ENCODE measurements at places on chromosomes 13 and 19.

DNA sequence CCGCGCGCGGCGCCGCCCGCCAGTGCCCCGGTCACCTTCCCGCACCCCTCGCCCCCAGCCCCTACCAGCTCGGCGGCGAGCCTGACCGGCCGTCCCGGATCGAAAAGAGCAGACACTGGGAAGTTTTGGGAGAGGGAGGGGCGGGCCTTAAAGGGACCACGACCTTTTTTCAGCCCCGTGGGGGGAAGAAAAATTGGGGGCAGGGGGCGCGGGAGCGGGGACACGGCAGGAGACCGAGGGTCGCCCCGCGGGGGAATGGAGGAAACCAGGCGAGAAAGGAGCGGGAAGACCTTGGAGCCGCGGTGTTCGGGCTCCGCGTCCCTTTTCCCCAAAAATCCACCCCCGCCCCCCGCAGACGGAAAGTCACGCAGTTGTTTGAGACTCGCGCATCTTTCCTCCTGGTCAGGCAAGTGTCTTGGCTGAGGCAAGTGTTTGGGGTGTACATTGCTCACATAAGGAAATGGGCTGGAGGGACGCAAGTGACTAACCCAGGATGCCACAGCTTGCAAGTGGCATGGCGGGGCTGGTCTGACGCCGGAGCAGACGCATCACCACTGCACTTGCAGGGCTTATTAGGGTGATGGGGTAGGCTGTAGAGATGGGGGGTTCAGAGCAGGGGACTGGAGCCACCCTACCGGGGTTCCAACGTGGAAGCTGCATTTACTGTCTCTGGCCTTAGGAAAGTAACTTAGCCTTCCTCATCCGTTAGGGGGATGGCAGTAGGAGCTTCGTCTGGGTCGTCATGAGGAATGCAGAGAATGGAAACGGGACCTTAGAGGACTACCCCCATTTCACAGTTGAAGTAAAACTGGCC is 2.7 kb upstream of the HNRNPL start:
- DNase-seq = peak; percentile 81

DNA sequence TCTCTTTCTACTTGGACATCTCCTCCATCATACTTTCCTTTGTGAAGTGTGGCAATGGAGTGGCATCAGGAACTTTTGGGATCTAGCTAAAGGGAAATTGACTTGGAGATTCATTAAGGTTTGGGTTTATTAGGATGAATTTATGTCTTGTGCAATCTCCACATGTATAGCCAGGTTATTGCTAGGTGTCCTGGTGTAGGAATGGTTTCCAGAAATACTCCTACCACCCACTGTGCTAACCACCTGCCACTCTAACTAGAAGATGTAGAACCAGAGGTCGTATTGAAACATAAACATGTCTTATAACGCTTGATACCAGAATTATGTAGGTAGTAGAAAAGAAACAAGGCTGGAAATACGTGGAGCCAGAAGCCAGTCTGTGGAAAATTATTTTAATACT is 38.1 kb upstream of the MED4 start:
- DNase-seq = no peak

DNA sequence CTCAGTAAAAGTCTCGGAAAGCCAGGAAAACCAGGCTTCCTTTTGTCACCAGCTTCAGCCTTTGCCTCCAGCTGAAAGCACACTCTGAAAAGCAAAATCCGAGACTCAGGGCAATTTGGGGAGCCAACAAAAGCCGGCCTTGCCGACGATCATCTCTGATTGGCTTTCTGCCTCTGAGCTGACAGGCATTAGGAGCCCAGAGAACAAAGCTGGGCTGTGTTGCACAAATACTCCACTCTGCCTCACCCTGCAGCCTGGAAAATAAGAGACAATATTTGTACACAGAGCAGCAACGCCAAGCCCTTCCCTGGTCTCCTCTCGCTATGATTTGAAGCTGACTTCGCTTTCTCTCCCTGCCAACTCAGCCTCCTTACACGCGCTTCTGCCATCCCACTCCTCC is 46.9 kb downstream of the CACNA1A start:
- DNase-seq = no peak

DNA sequence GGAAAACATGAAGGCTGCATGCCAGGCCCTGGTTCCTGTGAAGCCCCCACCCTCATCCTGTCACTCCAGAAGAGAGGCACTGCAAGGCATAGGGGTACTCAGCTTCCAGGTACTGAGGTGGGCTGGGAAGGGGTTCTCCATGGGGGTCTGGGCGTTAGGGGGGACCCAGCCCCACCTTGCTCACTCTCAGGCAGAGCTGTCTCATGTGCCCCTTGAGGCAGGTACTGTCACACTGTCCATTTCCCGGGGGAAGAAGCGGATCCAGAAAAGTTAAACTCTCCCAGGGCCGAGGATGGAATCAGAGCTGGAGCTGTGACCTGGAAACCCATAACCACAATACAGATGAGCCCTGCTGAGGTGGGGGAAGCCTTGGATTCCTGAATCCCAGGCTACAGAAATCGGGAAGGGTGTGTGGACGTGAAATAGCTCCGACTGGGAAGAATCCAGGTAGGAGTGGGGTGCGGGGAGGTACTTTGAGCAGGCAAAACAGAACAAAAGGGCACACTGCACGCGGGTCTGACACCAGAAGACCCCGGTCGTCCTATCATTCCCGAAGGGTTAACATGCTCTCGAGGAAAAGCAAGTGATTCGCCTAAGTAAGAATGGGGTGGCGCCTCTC is 540 bp upstream of the USE1 start:
- no peak for DNase-seq

DNA sequence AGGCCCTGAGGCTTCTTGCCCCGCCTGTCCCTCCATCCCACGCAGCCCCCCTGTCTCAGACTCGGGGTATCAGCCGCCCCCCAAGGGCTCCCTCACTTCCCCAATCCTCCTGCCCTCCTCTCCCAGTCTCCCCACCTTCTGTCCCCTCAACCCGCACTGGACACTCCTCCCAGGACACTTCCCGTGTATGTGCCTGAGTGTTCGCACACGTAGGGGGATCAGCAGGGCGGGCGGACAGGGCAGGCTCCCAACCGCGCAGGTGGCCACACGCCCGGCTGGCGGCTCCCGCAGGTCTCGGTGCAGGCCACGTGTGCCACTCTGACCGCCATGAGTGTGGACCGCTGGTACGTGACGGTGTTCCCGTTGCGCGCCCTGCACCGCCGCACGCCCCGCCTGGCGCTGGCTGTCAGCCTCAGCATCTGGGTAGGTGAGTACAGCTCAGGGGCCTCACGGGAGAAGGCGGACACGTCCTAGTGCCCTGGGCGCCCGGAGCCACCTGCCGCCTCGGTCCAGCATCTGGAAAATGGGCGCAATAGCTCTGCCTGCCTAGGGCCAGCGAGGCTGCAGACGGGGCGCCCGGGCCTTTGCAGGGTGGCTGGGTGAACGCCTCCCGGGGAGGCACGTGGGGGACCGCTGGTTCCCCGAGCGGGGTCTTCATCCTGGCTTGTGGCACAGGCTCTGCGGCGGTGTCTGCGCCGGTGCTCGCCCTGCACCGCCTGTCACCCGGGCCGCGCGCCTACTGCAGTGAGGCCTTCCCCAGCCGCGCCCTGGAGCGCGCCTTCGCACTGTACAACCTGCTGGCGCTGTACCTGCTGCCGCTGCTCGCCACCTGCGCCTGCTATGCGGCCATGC is 2.3 kb downstream of the KISS1R start:
- DNase-seq = peak; percentile 80

DNA sequence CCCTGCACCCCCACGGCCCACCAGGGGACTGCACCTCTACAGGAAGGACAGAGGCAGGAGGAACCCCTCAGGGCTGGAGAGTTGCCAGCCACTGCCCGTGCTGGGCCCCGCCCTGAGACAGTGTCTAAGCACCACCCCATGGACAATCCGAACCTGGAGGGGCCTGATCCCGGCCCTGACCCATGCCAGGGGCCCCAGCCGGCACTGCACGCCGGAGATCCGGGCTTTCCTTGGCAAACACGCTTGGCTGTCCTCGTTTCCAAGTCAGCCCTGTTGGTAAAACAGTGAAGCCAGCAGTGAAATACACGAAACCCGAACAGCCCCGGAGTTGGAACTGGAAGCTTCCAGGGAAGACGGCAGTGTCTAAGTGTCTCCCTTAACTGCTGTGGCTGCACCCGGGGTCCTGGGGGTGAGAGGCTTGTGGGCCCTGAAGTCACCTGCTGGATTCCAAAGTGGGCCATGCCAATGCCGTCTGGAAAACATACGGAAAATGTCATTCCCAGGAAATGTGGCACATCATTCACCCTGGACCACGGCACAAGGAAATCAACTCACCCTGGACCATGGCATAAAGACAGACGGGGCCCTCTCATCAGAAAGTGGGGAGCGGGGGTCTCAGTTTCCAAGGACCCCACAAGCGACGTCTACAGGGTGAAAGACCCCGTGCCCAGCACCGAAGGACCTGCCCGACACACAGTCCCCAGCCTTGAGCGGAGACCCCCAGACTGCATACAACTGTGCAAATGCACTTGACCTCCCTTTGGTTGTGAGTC is 30.9 kb downstream of the RASA3 start:
- peak; percentile 24 for DNase-seq

- DNase-seq = peak; percentile 96
Measured at GRCh38 chr19:7636691-7637373, at the start of gene STXBP2. Gene STXBP2 (plus strand): TSS chr19:7637110. CDS start chr19:7637150, 40 bp downstream.

DNA sequence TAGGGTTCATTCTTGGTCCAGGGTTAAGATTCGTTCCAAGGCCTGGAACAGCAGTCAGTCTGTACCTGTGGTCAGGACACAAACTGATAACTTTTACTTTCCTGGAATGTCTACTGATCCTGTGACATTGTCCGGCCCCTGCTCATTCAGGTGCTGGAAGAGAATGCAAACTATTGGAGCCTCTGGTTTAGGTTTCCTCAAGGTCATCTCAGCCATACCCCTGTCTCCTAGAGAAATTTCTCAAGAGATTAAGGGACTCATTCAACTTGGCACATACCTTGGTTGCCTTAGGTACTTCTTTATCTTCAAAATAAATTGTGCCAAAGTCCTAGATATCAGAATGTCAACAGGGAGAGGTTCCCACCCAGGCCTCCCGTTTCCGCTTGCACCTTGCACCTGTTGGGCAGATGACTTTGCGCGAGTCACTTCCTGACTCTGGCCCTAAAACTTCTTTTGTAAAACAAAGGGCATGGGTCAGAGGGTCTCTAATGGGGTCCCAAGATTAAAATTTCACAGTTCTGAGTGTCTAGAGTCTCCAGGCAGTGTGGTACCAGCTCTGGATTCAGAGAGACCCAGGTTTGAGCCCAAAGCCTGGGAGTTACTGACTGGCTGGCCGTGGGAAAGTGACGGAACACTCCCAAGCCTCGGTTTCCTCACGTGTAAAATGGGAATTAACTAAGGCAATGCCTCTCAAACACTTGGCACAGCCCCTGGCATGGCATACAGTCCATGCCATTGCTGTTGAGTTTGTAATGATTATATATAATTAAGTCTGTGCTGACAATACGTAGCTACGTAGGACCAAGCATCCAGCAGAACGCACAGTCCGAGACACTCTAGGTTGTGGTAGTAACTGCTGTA is 25.8 kb upstream of the CYP2S1 start:
- DNase-seq = no peak

DNA sequence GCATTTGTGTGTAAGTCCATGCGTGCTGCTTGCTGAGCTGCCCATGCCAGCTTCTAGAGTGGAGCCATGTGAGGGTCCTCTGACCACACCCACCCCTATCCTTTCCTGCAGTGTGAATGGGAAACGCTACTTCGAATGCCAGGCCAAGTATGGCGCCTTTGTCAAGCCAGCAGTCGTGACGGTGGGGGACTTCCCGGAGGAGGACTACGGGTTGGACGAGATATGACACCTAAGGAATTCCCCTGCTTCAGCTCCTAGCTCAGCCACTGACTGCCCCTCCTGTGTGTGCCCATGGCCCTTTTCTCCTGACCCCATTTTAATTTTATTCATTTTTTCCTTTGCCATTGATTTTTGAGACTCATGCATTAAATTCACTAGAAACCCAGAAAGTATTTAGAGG is 10.3 kb downstream of the TBCB start:
- peak; percentile 35 for DNase-seq

GRCh38 chr13:93765062-93765461 is 538.5 kb downstream of the GPC6 start:
- DNase-seq = no peak

GRCh38 chr13:89541091-89542030 is 1806.1 kb upstream of the MIR17HG start:
- DNase-seq = no peak

DNA sequence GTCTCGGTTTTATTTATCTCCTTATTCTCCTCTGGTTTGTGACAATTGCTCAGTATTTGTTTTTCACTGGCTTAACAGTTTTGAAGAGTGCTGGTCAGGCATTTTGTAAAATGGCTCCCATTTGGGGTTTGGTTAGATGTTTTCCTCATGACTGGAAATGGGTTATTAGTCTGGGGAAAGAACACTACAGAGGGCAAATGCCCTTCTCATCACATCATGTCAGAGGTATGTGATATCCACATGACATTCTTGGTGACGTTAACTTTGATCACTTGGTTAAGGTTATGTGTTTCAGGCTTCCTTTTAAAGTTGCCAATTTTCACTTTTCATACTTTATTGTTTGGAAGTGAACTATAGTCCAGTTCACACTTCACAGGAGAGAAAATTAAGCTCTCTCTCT is 74.8 kb upstream of the KLHL1 start:
- no peak for DNase-seq

GRCh38 chr13:97113231-97114001 is 108.7 kb upstream of the MBNL2 start:
- no peak for DNase-seq

GRCh38 chr19:41776700-41777099 is 19.7 kb upstream of the CEACAM3 start:
- DNase-seq = no peak

DNA sequence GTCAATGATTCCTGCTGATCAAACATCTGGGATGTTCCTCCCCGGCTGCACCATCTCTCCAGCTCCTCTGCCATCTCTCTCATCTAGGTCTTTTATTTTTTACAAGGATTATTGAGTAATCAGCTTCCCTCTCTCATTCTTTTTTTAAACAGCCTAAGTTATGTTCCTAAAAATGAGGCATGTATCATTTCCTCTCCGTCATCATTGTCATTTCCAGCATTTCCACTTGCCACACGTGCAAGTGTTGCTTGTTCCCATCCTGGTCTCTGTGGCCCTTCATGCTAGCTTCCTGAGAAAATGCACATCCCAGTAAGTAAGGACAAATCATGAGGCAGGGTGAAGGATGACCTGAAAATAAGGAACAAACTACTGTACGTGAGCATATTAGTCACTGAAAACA is 102.7 kb upstream of the POSTN start:
- DNase-seq = no peak

GRCh38 chr13:30078059-30078458 is 227.6 kb upstream of the UBL3 start:
- DNase-seq = no peak

GRCh38 chr19:43662487-43662886 is 7.5 kb downstream of the PLAUR start:
- DNase-seq = no peak
